ENCODE measurements at places on chromosomes 6 and 20. TPM values are rescaled to one million over a fixed set of nuclear protein-coding genes. Genes with fewer than 3 reads are reported as not detected.

PDYN gene
- not detected for total RNA-seq

GRCh38 chr6:80217794-80218193, 111.3 kb downstream of the BCKDHB start:
- H3K4me3 ChIP-seq = no peak overlapping the region
- H3K27ac ChIP-seq = no peak overlapping the region

GRCh38 chr6:148700047-148700715, 46.6 kb upstream of the UST start:
- no peaks in the 10 kb centered on the region for H3K27me3 ChIP-seq
- DNase-seq = no peak
- H3K27ac ChIP-seq = no peak overlapping the region
- no peaks in the 10 kb centered on the region for H3K4me1 ChIP-seq
- H3K4me3 ChIP-seq = no peak overlapping the region

EYS gene
- not detected for total RNA-seq

CPNE1 gene
- 271 TPM for total RNA-seq
